Muscle of back (tissue), 13 donors: ENCODE measurements at places on chromosomes 7 and 10. TPM values are rescaled to one million over a fixed set of nuclear protein-coding genes. Genes with fewer than 3 reads are reported as not detected.
A peak's percentile ranks its signal among the peaks of the same experiment; 100 is the strongest.

- DNase-seq, result no peak
Measured at GRCh38 chr7:31805209-31805818, 118.3 kb downstream of the PPP1R17 start.

GRCh38 chr7:139774376-139774775 is 3.4 kb downstream of the HIPK2 start:
- no peak for DNase-seq

- peak; percentile 70 for DNase-seq
Measured at GRCh38 chr7:37289367-37289766, 159.3 kb downstream of the ELMO1 start.

NPY4R gene
- not detected for polyA plus RNA-seq

GRCh38 chr10:69663369-69663947 is 33.4 kb downstream of the FAM241B start:
- no peak for DNase-seq

GRCh38 chr10:88979153-88979562 is 11.4 kb upstream of the FAS start:
- DNase-seq, result peak; percentile 63

GRCh38 chr7:51444936-51445335 is 128.3 kb upstream of the COBL start:
- no peak for DNase-seq

DNA sequence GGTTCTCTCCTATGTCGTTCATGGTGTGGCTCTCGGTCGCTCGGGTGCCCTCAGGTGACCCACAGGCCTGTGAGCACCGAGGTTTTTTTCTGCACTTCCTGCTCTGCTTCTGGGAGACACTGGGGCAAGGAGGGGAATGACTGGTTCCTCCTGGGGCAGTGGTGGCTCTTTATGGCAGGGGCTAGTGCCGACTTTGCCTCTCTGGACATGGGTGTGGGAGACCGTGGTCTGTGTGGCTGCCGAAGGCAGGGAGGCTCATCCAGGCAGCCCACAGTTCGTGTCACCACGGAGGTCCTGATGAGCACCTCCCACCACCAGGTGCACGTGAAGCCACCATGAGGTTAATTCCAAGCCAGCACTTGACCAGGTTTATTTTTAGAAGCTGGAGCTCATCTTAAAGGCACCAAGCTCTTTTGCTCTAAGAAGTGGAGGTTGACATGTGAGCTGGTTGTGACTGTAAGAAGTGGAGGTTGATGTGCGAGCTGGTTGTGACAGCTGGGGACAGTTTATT is 24.7 kb upstream of the DPYSL4 start:
- DNase-seq, result no peak

- DNase-seq, result no peak
Measured at GRCh38 chr7:130878785-130879184, 144.8 kb upstream of the KLF14 start.

DNA sequence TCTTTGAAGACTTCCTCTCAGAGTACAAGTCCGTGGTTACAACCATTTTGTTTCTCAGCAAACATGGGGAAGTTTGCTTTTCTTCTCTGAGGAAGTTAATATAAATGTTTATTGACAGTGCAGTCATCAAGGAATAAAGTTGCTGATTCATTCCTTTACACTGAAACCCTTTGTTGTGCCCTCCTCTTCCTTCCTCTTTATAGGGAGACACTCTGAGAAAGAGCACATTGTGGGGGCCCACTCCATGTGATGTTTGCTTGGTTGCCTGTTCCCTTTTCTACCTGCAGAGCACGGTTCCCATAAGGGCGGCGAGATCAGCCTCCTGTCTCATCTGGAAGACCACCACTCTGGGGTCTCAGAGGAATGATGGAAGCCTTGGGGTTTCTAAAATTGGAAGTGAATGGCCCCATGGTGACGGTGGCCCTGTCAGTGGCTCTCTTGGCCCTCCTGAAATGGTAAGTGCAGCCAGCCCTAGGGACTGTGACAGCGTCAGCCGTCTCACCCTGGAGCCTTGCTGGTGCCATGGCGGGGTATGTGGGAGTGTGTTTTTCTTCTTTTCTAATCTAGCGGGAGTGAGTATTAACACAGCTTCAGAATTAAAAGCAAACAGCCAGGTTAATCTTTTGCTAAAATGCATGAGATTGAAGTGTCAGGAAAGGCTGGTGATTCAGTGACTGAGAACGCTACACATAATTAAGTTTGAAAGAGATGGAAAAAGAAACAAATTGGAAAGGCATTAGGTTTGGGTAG is at the start of gene TBXAS1:
Gene TBXAS1 (plus strand): TSS at position 240 of the 750 bp plus-strand sequence. CDS start 127 bp downstream, at position 367.
- peak; percentile 35 for DNase-seq

- no peak for DNase-seq
Measured at GRCh38 chr10:77458986-77459590, 178.5 kb downstream of the KCNMA1 start.
